ENCODE measurements at places on chromosomes 3 and 15. TPM values are rescaled to one million over a fixed set of nuclear protein-coding genes. Genes with fewer than 3 reads are reported as not detected.
A peak's percentile ranks its signal among the peaks of the same experiment; 100 is the strongest.

The DUOXA2 gene
- polyA plus RNA-seq: not detected

The ST6GAL1 gene
- polyA plus RNA-seq: 72.8 TPM

DNA sequence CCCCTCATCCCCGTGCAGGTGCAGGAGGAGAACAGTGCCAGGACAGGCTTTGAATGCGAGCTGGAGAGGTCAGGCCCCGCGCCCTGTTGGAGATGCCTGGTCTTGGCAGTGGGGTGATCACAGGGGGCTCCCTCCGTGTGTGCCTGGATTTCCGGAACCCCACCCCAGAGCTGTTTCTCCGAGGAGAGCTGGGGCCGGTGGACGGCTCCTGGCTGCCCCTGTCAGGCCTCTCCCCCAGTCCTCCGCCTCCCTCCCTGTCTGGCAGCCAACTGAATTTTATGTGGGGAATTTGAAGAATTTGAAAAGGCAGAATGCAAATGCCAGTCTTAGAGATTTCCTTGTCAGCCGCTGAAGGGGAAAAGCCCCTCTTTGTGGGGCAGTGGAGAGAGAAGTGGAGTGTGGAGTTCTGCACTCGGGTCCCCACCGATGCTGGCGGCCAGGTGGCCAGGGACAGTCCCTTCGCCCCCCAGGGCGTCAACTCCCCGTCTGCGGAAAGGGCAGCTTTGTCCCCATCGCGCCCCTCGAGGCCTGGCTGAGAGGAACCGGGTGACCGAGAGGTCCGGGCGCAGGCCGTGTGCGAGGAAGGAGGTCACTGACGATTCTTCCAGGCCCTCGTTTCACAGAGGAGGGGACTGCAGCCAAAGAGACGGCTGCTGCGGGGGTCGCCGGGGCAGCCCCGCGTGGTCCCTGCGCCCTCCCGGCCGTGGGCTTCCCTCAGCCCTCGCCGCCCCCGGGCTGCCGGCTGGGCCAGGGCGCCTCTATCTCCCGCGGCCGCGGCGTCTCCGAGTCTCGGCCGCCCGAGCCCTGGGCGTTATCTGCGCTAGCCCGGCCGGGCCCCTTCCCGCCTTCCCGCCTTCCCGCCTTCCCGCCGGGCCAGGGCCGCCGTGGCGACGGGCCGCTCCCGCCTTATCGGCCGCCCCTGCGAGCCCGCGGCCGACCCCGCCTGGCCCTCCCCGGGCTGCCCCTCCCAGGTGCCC, 56.0 kb upstream of the LCTL start:
- peak; percentile 36 for DNase-seq

The CCDC13 gene
- 2.4 TPM for polyA plus RNA-seq

- DNase-seq: no peak
Observed at GRCh38 chr3:116051040-116051439, 394.2 kb downstream of the LSAMP start.

DNA sequence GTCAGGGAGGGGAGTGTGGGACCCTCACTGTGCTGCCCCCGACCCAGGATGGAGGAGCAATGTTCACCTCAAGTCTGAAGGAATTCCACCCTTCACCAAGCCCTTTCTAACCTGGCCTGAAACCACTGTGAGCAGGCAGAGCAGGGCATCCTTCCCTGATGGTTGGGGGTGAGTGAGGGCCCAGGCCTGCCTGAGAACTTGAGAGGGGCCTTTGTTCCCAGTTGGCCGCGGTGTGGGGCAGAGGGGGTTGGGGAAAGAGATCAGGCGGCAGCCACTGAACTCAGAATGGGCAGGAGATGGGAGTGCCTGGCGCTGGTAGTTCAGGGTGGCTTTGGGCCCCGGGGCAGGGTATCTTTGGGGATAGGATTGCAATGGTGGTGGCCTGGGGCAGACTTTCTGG, 103.5 kb upstream of the RPL32 start:
- no peak for DNase-seq

The RAD51 gene
- 14.9 TPM for polyA plus RNA-seq

The PP2D1 gene
- polyA plus RNA-seq: 0.49 TPM

DNA sequence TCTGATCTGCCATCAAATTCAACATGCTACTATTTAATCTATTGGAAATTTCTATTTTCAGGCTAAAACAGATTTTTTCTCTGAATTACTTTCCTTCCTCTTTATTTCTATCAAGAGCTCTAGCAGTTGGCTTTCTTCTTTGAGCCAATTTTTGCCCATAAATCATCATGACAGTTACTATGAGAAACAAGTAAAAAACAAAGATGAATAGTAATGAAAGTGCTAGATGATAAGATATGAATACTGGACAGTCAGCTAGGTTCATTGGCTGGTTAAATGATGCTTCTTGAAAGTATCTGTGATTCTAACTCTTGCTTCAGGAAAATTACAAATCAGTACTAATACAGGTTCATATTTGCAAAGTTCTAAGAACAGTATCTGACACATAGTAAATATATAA, 38.6 kb upstream of the NANOGP8 start:
- no peak for DNase-seq

DNA sequence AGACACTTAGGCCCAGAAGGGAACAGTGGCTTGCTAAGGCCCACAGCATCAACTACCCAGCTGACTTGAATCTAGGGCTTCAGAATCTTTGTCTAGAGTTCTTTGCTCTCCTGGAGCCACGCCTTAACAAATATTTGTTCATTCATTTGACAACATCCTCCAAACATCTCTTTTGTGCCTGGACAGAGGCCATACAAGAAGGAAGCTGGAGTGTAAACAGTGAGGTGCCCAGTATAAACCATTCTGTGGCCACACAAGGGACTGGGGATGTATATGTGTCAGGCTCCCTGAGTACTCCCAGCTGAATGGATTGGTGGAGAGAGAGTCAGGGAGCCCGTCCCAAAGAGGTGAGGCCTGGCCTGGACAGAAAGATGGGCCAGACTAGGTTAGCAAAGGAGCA, 3.4 kb downstream of the CIB2 start:
- no peak for DNase-seq

GRCh38 chr3:117433427-117433826, 723.8 kb downstream of the TUSC7 start:
- no peak for DNase-seq

The CAND2 gene
- 7.0 TPM for polyA plus RNA-seq

DNA sequence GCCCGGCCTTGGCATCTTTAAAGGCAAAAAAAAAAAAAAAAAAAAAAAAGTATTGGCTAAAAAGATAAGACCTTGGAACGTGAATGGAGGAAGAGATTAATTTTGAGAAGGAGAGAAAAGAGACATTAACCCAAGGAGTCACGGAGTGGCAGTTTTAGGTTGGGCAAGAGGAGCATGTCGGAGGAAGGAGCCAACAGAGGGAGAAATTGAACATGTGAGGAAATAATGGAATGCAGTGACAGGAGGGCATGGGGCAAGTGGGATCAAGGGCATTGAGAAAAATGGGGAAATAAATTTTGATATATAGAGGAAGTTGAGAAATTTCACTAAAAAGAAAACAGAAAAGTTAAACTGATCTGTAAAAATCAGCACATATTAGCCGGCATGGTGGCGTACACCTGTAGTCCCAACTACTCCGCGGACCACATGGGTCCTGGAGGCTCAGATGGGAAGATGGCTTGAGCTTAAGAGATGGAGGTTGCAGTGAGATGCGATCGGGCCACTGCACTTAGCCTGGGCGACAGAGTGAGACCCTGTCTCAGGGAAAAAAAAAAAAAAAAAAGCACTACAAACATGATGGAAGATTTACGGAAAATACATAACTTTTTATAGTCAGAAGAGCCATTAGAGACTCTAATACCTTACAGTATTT, 1.2 kb downstream of the HAUS2 start:
- no peak for DNase-seq

The RAD54L2 gene
- polyA plus RNA-seq: 14.2 TPM

- no peak for DNase-seq
Observed at GRCh38 chr3:18087988-18088387, 337.2 kb downstream of the SATB1 start.

The C3orf70 gene
- polyA plus RNA-seq: 8.8 TPM

DNA sequence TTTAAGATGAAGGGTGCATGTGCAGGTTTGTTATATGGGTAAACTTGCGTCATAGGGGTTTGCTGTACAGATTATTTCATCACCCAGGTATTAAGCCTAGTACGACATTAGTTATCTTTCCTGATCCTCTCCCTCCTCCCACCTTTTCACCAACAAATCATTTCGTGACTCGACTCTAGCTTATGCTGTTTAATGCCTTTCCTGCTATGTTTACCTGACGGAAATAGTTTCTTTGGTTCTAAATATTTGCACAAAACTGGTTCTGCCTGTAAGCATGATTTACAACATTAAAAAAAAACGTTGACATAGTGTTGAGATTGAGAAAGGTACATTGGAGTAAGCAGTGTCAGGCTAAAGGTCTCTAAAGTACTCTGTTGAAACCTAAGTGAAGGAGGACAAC, 2.4 kb downstream of the GNL3 start:
- DNase-seq: no peak

The CASR gene
- 21.2 TPM for polyA plus RNA-seq

The EPM2AIP1 gene
- polyA plus RNA-seq: 43.5 TPM

The THPO gene
- 2.4 TPM for polyA plus RNA-seq

DNA sequence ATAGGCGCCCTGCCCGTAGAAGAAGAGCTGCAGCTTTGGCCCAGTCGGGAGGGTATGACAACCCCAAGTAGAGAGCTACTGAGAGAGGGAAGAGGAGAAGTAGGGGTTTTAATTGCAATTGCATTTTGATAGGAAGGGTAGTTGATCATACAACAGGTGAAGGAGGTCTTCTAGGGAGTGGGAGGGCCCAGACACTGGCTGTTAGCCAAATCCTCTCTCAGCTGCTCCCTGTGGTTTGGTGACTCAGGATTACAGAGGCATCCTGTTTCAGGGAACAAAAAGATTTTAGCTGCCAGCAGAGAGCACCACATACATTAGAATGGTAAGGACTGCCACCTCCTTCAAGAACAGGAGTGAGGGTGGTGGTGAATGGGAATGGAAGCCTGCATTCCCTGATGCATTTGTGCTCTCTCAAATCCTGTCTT, 408.9 kb upstream of the THBS1 start:
- peak; percentile 65 for DNase-seq

- DNase-seq: no peak
Observed at GRCh38 chr3:112381673-112382542, 49.0 kb downstream of the CD200 start.

DNA sequence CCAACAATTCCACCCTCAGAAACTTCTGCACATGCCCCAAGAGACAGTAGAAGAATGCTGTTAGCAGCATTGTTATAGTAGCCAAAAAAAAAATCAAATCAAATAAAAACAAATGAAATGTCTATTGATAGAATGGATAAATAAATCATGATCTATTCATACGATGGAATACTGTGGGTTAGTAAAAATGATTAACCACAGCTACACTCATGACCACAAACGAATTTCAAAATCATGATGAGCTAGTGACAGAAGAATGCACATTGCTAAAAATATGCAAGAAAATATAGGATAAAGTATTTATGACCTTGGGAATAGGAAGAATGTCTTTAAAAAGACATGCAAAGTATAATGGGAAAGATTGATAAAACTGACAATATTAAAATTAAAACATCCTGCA, 57.5 kb upstream of the ACAN start:
- no peak for DNase-seq

The AADAC gene
- 0.24 TPM for polyA plus RNA-seq

DNA sequence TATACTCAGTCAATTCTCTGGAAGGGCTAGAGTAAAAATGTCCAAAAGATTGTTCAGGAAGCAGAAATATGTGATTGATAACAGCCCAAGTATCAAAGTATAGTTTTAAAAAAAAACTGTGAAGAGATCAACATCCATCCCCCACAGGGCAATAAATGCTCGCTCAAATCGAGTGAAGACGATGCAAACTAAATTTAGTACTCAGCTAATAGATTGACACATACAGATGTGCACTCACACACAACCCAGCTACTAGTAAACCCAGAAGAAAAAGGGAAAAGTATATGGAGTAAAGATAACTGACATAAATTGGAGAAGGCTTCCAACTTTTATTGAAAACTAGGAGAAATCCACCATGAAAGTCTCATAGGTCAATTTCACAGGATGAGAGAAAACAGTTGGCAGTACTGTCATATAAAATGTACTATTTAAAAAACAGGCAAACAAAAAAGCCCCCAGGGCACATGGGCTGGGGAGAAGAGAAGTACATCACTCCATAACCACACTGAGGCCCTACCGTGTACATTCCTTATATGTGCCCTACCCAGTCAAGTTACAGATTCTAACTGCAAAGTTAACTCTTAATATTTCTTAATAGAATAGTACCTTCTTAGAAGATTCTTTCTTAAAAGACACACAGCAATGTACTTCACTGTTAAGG, 125.7 kb downstream of the TBL1XR1 start:
- no peak for DNase-seq

- DNase-seq: no peak
Observed at GRCh38 chr3:33795856-33796536, 2.4 kb upstream of the PDCD6IP start.

- DNase-seq: no peak
Observed at GRCh38 chr15:83113881-83114674, 6.6 kb downstream of the TM6SF1 start.

- no peak for DNase-seq
Observed at GRCh38 chr3:10917176-10917575, 75.4 kb upstream of the SLC6A1 start.

The NPRL2 gene
- 31.0 TPM for polyA plus RNA-seq

- no peak for DNase-seq
Observed at GRCh38 chr3:12300137-12300536, 11.3 kb downstream of the PPARG start.
